ENCODE measurements at places on chromosomes 1 and 21.

DNA sequence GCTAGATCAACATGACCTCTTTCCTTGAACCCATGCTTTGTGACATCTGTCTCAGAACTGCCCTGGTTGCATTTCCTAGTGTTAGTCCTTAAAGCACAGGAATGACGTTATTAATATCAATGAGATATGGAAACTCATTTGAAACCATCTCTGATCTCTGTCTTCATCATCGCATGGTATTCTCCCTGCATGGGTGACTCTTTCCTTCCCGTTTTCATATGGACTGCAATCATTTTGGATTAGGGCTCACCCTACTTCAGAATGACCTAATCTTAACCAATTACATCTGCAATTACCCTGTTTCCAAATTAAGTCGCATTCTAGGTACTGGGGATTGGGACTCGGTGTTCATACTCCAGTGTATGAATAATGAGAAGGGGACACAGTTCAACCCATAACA lies 41.7 kb upstream of the DISC1 start:
- ATAC-seq, result no peak

DNA sequence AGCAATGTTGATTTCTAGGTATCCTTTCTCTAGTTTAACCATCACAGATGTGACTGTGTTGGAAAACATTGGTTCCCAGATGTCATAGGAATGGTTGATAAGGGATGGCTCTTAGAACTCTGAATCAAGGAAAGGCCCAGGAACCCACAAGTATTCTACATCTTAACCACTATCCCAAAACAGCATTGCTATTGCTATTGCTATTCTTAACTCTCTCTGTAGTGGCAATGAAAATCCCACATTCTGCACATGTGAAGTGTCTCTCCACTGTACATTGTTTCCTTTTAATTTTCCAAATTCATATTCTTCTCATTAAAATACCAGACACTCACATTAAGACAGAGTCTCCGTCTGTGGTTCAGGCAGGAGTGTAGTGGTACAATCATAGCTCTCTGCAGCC lies 420.4 kb upstream of the RUNX1 start:
- no peak for ATAC-seq

- ATAC-seq, result no peak
These were observed 134.0 kb upstream of the DPYD start for GRCh38 chr1:98054786-98055185.

DNA sequence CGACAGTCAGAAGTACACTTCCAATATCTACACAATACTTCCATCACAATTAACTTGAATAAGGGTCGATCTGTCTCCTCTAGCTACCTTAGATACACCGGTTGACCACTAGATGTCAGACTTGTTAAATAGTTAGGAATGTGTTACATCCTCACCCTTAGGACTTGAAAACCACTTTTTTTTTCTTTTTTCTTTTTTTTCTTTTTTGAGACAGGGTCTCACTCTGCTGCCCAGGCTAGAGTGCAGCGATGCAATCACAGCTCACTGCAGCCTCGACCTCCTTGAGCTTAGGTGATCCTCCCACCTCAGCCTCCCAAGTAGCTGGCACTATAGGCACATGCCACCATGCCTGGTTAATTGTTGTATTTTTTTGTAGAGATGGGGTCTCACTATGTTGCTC lies 120.4 kb upstream of the GREM2 start:
- ATAC-seq, result no peak

DNA sequence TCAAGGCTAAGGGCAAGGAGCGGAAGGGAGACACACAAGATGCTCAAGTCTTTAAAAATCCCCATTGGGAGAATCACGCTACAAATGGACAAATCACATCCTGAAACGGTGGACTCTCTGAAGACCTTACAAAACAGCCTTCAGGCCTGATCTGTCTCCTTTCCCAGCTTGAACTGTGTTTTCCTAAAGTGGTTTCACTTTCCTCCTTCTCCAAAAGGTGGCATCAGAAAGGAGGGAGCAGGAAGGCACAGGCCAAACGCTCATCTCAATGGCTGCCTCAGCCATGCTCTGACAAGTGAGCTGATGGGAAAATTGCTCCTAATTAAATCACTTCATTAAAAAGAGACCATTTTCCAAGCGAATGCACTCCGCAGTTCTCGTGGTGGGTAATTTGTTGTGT lies 47.7 kb downstream of the UTP25 start:
- no peak for ATAC-seq

DNA sequence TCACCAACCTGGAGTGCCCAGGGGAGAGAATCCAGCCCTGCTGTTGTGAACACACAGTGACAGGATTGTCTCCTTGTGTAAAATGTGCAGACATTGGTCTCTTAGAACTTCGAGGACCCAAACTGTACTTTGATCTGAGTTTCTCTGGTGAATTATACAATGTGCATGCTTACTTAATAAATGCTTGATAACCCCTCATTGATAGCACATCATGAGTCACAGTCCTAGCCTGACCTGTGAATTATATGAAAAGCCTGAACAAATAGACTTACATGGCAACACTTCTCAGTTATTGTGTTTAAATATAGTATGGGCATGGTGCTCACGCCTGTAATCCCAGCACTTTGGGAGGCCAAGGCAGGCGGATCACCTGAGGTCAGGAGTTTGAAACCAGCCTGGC lies 22.6 kb downstream of the IFNGR2 start:
- ATAC-seq, result no peak

DNA sequence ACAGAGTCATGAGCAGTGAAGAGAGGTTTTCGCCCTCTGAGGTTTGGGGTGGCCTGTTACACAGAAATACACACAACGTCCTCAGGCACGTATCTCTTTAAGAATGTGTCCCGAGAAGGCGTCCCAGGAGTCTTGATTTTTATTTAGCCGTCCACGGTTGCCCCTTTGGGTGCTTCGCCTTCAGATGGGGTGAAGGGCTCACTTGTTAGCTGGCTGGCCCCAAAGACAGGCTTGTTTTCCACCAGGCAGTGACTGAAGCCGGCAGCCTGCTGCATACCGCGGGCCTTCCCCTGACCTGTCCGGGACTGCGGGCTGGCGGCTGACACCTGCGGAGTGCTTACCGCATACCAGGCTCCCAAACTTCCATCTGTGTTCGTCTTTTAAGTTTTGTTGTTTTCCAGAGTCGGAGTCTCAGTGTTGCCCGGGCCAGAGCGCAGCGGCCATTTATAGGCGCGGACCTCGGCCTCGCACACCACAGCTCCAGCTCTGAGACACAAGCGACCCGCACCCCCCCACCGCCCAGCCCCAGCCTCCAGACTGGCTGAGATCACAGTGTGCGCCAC lies 1.6 kb upstream of the ADARB1 start:
- no peak for ATAC-seq

DNA sequence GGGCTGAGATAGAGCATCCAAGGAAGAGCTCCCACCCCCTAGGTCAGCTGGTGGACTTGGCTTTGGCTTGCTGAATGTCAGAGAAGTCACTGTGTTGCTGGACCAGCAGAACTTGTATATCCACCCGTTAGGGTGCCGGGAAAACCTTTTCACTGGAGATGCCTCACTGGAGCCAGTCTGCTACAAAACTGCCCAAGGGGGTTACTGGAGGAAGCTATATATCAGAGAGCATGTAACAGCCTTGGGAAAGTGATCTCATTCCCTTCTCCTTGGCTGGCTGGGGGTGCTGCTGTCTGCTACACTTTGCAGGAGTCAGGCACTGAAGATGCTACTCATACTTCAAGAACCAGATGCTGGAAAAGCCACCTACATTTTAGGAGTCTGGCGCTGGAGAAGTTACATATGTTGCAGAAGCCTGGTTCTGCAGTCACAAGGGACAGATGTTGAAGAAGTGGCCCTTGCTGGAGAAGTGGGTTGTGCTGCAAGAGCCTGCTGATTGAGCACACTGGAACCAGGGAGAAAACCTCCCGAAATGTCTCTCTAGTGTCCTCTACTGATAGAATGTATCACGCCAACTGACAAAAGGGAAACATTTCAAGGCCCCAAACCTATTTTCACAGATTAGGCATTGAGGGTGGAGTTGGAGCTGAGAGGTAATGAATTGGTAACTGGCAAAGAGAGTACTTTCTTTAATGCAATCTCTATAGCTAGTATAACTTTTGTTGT lies 250.6 kb downstream of the SPATA17 start:
- no peak for ATAC-seq

- no peak for ATAC-seq
These were observed 43.2 kb downstream of the SDCCAG8 start for GRCh38 chr1:243299069-243299468.

- ATAC-seq, result no peak
These were observed 123.3 kb downstream of the PCNX2 start for GRCh38 chr1:233172201-233172600.

- ATAC-seq, result peak; percentile 63
These were observed 29.5 kb upstream of the ZNF496 start for GRCh38 chr1:247360991-247361731.

GRCh38 chr1:164647211-164647610 lies 88.2 kb downstream of the PBX1 start:
- ATAC-seq, result no peak

All from gastroesophageal sphincter (tissue), 4 donors.